ENCODE measurements at places on chromosomes 6 and 20. TPM values are rescaled to one million over a fixed set of nuclear protein-coding genes. Genes with fewer than 3 reads are reported as not detected.

- DNase-seq: no peak
Measured at GRCh38 chr6:39685938-39686337, 39.3 kb downstream of the KIF6 start.

DNA sequence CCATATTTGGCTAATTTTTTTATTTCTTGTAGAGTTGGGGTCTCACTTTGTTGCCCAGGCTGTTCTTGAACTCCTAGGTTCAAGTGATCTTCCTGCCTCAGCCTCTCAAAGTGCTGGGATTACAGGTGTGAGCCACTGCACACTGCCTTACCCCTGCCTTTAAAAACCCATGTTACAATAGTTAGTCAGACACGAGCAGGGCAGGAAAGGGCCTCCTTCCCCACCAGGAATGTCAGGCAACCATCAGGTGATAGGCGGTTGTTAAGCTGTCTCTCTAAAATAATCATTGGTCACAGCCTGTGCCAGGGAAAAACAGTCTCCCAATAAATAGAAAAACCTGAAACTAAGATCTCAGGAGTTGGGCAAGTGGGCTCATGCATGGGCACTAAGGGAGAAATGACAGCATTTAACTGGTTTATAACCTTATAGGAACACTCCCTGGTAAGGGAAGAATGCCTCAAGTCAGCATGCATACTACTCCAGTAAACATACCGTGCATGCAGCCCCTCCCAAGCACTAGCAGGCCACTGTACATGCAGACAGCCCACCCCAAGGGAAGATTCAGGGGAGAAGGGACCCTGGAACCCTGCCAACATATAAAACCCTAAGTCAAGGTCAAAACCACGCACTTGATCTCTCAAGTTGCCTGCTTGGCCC, 8.4 kb downstream of the OR2H2 start:
- no peak for DNase-seq

GRCh38 chr6:47016909-47017308, 25.2 kb downstream of the ADGRF1 start:
- DNase-seq: no peak

DNA sequence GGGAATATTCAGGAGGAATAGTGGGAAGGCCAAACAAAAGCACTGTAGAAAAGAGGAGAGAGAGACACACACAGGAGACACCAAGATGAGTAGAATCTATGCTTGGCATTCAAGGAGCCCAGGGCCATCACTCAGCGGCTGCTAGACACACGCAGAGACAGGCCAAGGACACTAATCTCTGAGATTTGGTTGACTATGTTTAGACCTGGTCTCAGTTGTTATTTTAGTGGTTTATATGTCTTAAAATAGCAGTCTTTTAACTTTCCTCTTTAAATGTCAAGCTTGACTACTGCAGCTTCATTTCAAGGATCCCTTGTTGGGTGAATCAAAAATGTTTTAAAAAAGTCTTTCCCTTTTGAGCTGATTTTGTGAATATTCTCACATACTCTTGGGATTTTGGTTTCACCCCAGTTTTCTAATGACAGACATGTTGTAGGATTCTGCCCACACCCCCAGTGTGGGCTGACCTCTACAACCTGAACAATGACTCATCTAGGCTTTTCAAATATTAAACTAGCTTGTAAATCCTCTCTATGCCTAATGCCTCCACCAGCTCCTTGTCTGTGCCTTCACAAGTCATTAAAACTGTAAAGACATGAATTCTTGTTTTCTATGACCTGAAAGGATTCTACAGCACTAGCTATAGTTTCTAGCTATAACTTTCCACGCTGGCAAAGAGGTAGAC, 142.7 kb upstream of the EXOC2 start:
- DNase-seq: no peak

GRCh38 chr6:12001004-12001705, 11.0 kb upstream of the HIVEP1 start:
- DNase-seq: no peak

DNA sequence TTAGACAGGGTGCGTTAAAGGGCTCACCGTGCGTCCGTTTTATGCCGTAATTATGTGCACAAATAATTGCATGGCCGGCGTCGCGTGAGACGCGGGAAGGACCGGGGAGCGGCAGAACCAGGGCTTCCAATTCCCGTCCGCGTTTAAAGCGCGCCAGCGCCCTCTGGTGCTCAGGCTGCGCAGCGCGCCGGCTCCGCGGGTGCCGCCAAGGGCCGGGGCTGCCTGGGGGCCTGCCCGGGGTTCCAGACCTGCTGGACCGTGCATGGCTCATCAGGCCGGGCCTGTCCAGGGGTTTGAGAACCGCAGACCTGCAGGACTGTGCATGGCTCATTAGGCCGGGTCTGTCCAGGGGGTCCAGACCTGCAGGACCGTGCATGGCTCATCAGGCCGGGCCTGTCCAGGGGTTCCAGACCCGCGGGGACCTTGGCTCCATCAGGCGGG, 369.0 kb downstream of the THBS2 start:
- DNase-seq: peak; percentile 74

- peak; percentile 30 for DNase-seq
Measured at GRCh38 chr20:4021906-4022305, 6.5 kb upstream of the RNF24 start.

DNA sequence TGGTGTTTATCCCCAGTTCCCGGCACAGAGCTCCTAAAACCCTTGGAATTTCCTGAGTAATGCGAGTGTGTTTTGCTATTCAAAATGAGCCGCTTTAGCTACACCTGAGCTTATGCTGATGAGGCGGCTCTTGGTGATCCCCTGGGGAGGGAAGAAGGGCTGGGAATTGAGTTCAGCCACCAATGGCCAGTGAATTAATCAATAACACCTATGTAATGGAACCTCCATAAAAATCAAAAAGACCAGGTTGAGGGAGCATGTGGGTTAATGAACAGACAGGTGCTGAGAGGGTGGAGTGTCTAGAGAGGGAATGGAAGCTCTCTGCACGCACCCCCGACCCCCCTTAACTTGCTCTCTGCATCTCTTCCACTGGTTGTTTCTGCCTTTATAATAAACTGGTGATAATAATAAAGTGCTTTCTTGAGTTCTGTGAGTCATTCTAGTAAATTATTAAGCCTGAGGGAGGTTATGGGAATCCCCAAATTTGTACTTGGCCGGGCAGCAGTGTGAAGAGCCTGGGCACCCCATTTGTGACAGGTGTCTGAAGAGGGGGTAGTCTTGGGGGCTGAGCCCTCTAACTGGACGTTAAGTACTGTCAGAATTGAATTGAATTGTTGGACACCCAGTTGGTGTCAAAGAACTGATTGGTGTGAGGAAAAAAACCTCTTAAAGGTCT, 24.6 kb upstream of the SERPINB1 start:
- no peak for DNase-seq

DNA sequence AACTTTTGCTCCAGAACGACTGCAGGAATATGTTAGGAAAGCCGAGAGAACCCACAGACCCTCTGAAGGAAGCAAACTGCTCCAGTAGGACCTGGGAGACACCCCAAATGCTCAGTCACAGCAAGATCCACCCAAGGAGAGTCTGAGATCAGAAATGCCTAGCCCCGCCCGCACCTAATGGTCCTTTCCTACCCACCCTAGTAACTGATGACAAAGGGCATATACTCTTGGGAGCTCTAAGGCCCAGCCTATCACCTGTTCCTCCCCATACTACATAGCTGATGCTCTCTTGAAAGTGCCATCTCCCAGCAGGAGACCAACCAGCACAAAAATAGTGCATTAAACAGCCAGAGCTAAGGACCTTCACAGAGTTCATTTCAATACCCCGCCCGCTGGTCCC, 67.6 kb downstream of the CD2AP start:
- no peak for DNase-seq

- DNase-seq: no peak
Measured at GRCh38 chr6:161186173-161186769, 87.6 kb downstream of the AGPAT4 start.

DNA sequence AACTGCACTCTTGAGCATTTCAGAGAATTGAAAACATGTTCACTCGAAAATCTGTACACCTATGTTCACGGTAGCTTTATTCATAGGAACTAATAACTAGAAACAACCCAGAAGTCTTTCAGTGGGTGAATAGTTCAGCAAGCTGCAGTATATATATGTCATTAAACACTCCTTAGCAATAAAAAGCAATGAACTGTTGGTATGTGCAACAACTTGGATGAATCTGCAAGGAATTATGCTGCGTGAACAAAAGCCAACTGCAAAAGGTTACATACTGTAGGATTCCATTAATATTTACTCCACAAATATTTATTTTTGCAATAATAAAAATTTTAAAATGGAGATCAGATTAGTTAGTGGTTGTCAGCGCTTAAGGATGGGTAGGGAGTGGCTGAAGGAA, 22.1 kb upstream of the FKBP1A start:
- no peak for DNase-seq

- DNase-seq: no peak
Measured at GRCh38 chr6:85632164-85632942, 10.3 kb downstream of the SYNCRIP start.

- DNase-seq: no peak
Measured at GRCh38 chr20:46362921-46363867, 43.2 kb downstream of the ELMO2 start.

DNA sequence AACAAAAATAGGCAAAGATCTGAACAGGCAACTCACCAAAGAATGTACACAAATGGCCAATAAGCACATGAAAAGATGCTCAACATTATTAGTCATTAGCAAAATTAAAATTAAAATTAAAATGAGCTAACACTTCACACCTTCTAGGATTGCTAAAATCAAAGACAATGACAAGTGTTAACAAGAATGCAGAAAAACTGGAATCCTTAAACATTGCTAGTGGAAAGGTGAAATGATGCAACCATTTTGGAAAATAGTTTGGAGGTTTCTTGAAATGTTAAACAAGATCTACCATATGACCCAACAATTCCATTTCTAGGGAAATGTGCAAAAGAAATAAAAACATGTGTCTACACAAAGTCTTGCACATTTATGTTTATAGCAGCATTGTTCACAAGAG, 75.5 kb upstream of the DST start:
- DNase-seq: no peak

- no peak for DNase-seq
Measured at GRCh38 chr6:43848671-43849391, 78.8 kb downstream of the VEGFA start.

DNA sequence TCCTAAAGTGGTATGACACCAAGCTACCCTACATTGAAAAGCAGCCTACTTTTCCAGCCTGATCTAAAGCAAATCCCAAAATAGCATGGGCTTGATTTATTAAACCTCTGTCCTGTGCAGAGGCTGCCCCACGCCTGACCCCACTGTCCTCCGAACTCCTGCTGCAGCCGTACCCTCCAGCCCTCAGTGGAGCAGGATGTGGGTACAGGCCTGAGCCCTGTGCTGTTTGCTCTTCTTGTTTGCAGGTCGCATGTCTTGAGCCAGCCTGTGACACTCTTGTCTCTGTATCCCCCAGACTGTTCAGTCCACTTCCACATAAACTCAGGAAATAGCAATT, 61.2 kb downstream of the RPP40 start:
- no peak for DNase-seq

DNA sequence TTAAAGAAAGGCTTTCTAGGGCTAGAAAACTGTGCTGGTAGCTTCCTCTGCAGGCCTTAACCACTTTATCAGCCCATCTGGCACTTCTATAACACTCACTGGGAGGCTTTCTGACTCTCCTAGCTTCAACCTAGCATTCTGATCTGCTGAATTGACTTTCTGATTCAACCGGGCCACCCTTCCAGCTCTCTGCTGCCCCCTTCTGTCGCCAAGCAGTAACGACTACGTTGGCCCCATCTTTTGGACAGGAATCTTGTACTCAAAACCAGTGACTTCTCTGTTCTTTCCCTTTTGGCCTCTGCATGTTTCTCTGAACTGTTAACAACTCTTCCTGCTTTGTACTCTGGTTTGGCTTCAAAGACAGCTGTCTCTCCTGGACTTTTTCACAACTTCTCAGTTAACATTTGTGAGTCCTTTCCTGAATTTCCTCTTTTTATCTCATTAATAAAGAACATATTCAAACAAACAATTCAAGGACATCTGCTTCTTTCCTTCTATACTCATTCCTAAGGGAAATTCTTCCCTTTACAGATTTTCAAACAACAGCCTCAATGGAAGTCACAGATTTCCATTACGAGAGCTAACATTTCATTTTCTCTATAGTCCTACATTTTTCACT, 43.9 kb upstream of the FAM135A start:
- no peak for DNase-seq

DNA sequence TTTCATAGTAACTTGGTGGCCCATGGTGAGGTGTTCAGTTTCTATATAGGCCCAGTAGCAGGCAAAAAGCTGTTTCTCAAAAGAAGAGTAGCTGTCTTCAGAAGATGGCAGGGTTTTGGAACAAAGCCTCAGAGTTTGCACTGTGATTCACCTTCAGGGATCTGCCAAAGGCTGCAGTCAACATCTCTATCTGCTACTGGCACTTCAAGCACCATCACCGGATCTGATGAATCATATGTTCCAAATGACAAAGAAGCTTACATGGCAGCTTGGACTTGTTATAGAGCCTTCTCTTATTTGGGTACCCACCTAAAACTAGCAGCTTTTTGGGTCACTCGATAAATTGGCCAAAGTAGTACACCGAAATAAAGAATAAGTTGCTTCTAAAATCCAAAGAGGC, 39.5 kb downstream of the PKIB start:
- DNase-seq: no peak

DNA sequence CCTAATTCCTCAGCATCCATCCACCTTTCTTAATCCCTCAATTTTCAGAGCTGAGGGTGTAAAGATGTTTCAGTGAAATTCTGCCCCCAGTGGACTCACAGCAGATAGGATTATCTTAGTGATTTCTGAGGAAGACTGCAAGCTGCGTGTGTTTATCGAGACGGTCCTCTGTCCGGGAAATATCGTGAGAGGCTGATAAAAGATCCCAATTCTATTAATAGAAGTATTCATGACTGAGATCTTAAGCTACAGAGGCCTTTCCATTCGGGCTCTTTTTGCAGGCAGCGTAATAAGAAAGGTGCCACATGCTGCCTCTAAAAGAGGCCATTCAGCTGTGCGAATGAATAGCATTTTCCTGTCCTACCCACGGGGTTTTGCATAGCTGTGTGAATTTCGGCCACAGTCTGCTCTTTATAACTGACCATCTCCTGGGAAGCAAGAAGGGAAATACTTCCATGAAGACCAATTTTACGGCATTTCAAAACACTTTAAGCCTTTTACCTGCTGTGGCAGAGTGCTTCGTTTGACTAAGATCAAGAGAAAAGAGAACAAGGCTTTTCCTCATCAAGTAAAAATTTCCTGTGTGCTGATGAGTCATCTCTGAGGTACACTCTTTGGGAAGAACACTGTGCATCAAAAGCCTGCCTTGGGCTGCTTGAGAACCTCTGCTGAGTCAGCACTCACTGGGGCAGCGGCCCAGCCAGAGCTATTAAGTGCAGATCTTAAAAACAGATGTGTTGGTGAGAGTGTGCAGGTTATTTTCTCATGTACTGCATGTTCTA, 208.8 kb downstream of the ARHGAP18 start:
- peak; percentile 48 for DNase-seq

Gene TP53TG5
- 0.68 TPM for total RNA-seq

Gene DAAM2
- 15.8 TPM for total RNA-seq

Gene E2F1
- total RNA-seq: 3.7 TPM

Gene ADGRF1
- not detected for total RNA-seq

Gene DDRGK1
- total RNA-seq: 39.3 TPM

Gene TULP4
- 123 TPM for total RNA-seq

Gene CBFA2T2
- total RNA-seq: 8.3 TPM

Gene SLC35D3
- not detected for total RNA-seq

Gene UBR2
- total RNA-seq: 26.8 TPM

Gene SMAP1
- total RNA-seq: 24.4 TPM

Gene RAMACL
- total RNA-seq: 1.6 TPM

Data from left cardiac atrium (tissue), 4 donors.